ENCODE measurements at places on chromosomes 7 and 10.

DNA sequence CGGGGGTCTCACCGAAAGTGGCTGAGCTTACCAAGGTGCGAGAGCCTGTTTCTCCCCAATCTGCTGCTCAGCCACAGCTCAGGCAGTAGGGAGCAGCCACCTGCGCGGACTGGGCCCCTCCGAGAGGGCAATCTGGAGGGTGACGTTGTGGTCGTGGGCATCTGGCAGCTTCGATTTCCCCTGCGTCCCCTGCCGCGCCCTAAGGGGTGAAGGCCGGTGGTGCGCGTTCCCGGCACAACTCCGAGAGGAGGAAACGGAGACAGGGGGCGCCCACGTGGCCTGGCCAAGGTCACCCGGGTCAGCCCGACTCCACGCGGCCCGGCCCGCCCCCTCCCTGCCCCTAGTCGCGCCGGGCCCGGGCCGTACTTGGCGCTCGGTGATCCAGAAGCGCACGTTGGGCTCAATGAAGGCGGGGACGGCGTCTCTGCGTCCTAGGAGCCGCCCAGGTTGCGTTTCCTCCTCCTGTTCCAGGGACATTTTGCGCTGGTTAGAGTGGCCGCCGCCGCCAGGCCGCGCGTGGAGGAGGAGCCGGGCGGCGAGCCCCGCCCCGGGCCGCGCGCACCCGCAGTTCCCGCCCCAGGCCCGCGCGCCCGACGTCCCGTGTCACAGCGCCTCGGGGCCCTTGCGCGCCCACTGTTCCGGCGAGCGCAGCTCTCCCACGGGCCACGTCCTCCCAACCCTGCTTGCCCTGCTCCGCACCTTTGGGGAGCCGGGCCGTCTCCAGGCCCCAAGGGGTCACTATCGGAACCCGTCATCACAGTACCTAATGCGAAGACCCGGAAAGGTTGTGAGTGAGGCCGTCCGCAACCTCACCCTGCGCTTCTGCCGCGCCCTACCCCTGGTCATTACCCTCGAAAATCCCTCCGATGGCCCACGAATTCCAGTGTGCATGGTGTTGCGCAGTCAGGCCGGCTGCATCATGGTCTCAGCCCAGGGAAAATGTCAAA is at the start of gene SFXN4:
SFXN4 (minus strand) TSS at position 544 of the 947 bp plus-strand sequence; CDS start at position 477, 67 bp downstream.
- DNase-seq = peak; percentile 73

DNA sequence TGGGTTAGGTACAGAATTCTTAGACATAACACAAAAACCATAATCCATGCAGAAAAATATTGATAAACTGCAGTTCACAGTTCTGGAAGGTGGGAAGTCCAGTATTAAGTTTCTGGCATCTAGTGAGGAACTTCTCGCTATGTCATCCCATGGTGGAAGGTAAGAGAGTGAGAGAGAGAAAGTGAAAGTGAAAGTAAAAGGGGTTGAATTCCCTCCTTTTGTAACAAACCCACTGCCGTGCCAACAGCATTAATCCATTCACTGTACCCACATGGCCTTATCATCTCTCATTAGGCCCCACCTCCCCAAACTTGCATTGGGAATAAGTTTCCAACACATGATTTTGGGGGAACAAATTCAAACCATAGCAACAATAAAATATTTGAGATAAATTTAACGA is 17.1 kb downstream of the ZNF485 start:
- DNase-seq = peak; percentile 29

DNA sequence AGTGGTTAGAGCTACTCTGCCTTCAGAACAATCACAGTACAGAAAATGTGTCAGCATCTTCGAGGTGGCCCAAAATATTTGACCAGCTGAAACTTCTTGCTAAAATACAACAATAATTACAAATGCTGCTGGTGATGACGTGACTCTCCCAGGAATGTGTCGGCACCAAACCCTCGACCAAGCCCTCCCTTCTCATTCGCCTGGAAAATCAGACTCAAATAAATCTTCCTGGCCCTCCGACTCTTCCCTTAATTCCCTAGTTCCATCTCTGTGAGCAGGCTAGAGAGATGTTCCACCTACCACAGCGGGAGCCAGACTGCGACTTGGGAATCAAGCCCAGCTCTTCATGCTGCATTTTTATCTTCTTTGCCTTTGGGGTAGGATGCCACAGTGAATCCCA is 4.1 kb downstream of the PRSS2 start:
- DNase-seq = no peak

DNA sequence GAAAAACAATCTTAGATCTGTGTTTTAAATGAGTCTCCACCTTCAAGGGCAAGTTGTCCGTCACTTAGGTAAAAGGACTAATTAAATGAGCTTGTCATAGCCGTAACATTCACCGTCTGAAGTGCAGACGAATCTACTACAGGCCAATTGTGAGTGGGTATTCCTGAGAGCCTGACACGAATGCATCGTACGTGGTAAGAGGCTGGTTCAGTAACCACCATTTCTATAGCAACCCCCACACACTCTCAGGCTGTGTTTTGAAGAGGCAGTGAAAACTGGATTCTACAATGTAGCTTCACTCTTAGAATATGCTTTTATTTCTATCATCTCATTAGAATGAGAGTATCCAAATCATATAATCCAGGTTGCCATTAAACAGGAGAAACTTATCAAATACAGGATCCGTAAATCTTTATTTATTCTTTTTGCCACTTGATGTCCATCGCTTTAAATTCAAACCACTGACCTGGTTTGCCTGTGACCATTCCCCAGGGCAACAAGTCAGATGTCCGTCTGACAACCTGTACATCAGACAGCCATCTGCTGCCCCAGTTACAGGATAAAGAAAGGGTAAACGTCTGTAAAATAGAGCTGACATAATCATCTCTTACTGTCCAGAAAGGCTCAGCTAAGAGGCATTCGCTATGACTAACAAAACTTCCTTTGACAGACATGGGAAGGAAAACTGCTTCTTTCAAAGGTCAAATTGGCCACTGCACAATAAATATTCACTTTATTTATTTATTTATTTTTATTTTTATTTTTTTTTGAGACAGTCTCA is 70.3 kb upstream of the NMT2 start:
- no peak for DNase-seq

DNA sequence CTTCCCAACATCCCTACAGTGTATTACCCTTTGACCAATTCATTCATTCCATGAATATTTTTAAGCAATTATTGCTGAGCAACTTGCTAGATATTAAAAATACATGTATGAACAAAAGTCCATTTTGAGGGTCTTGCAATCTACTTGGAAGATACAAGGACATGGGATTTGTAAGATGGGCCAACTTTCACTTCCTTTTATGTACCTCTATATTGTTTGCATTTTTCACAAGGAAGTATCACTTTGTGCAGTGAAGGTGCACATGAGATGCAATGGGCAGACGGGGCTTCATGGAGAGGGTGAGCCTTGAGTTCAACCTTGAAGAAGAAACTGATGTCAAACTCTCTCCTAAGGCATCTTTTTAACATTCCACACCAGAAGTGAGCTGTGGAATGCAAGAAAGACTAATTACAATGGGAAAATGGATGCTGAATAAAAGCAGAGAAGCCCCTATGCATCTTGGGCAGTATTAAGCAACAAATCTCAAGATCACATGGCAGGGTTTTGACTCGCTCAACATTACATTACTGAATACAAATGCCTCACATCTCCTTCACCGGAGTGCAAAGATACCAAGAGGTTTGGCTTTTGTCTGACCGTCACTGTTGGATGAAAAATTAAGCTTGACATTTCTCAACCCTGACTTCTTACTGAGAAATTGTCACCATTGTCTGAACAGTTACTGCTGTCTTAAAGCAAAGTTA is 341.5 kb downstream of the ELMO1 start:
- no peak for DNase-seq

DNA sequence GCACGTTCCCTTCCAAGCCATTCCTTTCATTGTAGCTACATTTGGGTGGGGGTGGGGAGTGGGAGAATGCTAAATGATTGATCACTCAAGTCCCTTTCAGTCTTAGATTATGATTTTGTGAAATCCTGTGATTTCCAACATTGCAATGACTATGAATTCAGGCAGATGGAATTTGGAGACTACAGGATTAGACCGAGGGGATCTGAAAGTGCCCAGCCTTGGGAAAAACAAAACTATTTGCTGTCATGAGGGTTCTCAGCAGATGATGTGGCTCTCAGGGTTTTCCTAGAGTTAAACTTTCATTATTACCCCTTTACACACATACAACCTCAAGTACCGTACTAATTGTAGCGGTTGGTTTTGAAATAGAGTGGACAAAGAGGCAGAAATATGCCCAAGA is 4.7 kb downstream of the MACROH2A2 start:
- DNase-seq = no peak

- DNase-seq = no peak
Observed at GRCh38 chr10:123804716-123805115, 86.9 kb downstream of the CPXM2 start.

DNA sequence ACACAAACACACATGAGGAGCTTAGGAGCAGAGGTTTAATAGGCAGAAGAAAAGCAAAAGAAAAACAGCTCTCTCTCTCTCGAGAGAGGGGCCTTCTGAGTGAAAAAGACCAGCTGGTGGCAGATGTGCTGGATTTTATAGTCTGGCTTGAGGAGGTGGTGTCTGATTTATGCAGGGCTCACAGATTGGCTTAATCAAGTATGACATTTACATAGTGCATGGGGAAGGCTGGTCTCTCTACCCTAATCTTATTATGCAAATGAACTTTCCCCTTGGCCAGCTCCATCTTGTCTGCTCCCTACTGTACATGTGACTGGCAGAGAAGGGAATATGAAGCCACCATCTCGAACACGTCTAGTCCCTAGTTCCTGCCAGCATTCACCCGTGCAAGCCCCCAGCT is 219.5 kb upstream of the ZNF804B start:
- DNase-seq = no peak

GRCh38 chr7:140081774-140082425 is 19.1 kb upstream of the PARP12 start:
- no peak for DNase-seq

- no peak for DNase-seq
Observed at GRCh38 chr7:107964510-107964909, 38.5 kb downstream of the LAMB1 start.

- DNase-seq = no peak
Observed at GRCh38 chr7:132904209-132904608, 177.7 kb downstream of the CHCHD3 start.

DNA sequence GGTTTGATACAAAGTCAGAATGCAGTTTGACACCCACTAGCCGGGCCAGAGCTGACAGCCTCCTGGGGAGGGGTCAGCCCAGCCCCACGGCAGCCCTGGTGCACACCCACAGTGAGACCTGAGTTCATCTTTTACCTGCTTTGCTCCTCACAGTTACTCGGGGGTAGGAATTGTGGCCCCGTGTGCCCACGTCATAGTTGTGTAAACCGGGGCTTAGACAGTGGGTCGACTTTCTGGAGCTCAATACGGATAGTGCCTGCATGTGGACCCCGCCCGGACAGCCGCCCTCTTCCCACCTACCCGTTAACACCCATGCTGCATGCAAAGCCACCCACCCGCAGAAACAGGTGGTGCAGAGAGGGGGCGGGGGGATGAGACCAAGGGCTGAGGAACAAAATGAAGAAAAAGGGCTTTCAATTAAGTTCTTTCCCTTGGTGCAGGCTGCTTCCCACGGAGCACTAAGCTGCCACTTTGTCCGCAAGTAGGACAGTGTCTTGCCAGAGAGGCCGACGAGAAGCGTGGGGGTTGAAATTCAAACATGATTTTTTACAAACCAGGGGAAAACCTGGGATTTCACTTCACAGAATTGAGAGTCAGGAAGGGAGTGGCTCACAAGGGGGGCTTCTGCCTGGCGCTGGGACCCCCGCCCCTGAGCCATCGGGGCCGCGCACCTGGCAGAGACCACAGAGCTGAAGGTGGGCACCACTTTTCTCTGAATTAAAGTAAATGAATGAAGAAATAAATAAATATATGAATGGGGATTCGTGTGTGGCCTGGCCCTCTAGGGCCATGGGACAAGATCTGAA is 24.6 kb upstream of the FOXL3 start:
- no peak for DNase-seq

DNA sequence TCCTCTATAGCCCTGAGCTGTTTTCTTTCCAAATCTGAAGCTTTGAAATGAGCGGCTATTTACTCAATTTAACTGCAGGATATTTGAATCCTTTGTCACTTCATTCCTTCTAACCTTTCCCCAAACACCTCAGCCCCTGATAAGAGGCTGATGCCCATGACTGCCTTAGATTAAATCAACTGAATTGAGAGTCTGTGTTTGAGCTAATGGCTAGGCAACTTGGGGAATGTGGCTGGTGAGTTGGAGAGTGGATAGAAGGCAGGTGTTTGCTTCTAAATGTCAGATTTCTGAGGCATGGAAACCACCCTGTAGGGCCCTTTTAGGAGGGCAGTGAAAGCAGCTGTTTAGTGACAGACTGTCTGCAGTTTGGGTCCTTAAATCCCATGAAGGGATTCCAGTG is 759.9 kb downstream of the LRMDA start:
- DNase-seq = no peak

Data from CD4-positive, alpha-beta T cell treated with Interleukin-4 for 4 hours (primary cell).